ENCODE measurements at places on chromosomes 1 and 21.

- no peak for DNase-seq
- H3K4me3 ChIP-seq, result no peak overlapping the region
- H3K36me3 ChIP-seq, result no peaks in the 10 kb centered on the region
- H3K27me3 ChIP-seq, result no peaks in the 10 kb centered on the region
These were observed 414.9 kb downstream of the PTPRU start for GRCh38 chr1:29651246-29651645.

DNA sequence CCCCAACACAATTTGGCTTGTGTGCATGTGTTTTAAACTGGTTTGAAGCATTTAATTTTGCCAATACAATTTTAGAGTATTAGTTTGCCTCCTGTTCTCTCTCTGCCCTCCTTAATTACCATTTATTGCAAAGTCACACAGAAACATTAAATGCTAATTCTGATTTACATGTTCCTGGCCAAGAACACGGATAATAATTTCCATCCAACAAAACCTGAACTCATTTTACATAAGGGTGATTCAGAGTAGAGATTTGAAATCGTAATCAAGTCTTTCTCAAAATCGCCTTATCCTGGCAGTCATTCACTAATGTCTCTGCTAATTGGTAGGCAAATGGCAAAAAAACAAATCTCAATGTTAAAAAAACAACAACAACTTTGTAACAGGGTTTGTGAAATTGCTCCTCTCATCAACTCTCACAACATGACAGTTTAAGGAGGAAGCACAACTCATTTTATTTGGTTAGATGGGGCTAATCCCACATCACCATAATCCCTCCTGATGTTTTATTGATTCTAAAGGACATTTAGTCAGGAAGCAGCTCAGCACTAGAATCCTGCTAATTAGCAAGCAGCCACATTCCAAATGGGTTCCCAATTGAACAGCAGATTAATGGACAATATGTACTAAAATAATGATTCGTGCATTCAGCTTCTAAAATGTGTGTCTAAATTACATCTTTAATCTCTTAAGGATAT, 55.9 kb downstream of the C1orf87 start:
- no peak for DNase-seq
- H3K36me3 ChIP-seq, result no peaks in the 10 kb centered on the region
- no peak overlapping the region for H3K27ac ChIP-seq
- no peaks in the 10 kb centered on the region for H3K27me3 ChIP-seq
- H3K4me1 ChIP-seq, result no peaks in the 10 kb centered on the region
- H3K4me3 ChIP-seq, result no peak overlapping the region

DNA sequence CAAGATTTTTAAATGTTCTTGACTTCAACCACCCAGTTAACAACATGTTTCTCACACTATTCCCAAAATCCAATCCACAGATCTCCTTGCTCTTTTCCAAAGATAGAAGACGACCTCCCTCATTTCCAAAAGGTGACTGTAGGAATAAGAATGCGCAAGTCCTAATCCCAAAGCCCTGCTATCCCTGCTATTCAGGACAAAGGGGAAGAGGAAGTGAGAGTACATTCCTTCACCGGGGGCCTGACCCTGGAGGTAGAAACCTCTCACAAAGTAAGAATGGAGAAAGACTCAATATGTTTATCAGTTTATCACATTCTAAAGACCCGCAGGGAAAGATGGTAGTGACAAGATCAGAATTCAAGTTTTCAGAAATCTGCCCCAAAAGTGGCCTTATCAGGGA, 55.7 kb downstream of the PLEKHA6 start:
- H3K36me3 ChIP-seq, result no peaks in the 10 kb centered on the region
- peaks cover 21% of the 10 kb centered on the region for H3K27me3 ChIP-seq
- DNase-seq, result no peak
- H3K4me1 ChIP-seq, result no peaks in the 10 kb centered on the region

- no peak overlapping the region for H3K4me3 ChIP-seq
- no peak overlapping the region for H3K27ac ChIP-seq
- no peak for DNase-seq
- H3K4me1 ChIP-seq, result no peaks in the 10 kb centered on the region
- H3K27me3 ChIP-seq, result no peaks in the 10 kb centered on the region
These were observed 84.4 kb downstream of the HSF2BP start for GRCh38 chr21:43574741-43575472.

- no peak overlapping the region for H3K27ac ChIP-seq
- DNase-seq, result no peak
- no peaks in the 10 kb centered on the region for H3K4me1 ChIP-seq
- no peak overlapping the region for H3K4me3 ChIP-seq
These were observed 25.7 kb downstream of the MYOG start for GRCh38 chr1:203060115-203060514.

- DNase-seq, result no peak
- H3K36me3 ChIP-seq, result peaks cover 15% of the 10 kb centered on the region
- H3K4me3 ChIP-seq, result no peak overlapping the region
- no peak overlapping the region for H3K27ac ChIP-seq
These were observed 3.6 kb downstream of the MMACHC start for GRCh38 chr1:45503462-45504360.

DNA sequence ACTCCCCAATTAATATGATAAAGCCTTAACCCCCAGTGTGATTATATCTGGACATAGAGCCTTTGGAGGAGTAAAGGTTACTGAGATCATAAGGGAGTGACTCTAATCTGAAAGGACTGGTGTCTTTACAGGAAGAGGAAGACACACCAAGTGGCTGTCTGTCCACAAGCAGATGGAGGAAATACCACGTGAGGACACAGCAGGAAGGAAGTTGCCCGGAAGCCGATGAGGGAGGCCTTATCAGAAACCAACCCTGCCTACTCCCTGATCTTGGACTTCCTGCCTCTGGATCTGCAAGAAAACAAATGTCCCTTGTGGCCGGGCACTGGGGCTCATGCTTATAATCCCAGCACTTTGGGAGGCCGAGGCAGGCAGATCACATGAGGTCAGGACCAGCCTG, 110.3 kb upstream of the CHRM3 start:
- DNase-seq, result no peak
- no peak overlapping the region for H3K27ac ChIP-seq
- no peaks in the 10 kb centered on the region for H3K27me3 ChIP-seq
- no peaks in the 10 kb centered on the region for H3K36me3 ChIP-seq
